Naive thymus-derived CD8-positive, alpha-beta T cell (primary cell): ENCODE measurements at places on chromosomes 5 and 9. TPM values are rescaled to one million over a fixed set of nuclear protein-coding genes. Genes with fewer than 3 reads are reported as not detected.

GARNL3 gene
- total RNA-seq = 1.9 TPM

GRCh38 chr5:90949469-90950358 is 391.1 kb downstream of the ADGRV1 start:
- no peak for DNase-seq

ZFP37 gene
- total RNA-seq = 4.1 TPM

- no peak for DNase-seq
Observed at GRCh38 chr9:92686954-92687353, 17.0 kb upstream of the IPPK start.

DNA sequence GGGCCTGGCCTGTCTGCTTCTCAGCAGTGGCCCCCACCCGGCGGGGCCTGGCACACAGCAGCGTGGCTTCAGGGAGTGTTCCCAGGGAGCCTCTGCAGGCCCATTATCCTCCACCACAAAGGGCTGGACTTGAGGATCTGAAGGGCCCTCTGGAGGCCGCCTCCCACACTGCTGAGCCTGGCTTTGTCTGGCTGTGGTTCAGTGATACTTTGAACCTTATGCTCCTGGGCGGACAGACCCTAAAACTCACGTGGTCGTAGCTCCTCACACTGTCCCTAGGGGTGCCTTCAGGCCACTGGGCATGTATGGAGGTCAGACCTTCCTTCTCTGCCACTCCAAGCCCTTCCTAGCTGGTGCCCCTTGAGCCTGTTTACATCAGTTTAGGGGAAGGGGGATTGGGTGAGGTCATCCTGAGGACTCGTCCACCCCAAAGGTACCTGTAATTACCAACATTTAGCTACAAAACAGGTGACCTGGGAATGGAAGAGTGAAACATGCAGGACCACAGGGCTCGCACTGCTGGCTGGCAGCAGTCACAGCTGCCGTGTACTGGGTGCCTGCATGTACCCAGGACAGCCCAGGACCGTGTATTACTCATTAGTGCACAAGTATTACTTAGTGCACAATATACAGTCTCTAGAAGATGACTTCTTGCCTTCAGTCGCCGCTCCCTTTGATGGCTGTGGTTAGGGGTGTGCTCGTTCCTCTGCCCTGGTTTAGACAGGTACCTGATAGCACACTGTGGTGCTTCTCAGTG is 8.5 kb downstream of the GRHPR start:
- DNase-seq = no peak

DNA sequence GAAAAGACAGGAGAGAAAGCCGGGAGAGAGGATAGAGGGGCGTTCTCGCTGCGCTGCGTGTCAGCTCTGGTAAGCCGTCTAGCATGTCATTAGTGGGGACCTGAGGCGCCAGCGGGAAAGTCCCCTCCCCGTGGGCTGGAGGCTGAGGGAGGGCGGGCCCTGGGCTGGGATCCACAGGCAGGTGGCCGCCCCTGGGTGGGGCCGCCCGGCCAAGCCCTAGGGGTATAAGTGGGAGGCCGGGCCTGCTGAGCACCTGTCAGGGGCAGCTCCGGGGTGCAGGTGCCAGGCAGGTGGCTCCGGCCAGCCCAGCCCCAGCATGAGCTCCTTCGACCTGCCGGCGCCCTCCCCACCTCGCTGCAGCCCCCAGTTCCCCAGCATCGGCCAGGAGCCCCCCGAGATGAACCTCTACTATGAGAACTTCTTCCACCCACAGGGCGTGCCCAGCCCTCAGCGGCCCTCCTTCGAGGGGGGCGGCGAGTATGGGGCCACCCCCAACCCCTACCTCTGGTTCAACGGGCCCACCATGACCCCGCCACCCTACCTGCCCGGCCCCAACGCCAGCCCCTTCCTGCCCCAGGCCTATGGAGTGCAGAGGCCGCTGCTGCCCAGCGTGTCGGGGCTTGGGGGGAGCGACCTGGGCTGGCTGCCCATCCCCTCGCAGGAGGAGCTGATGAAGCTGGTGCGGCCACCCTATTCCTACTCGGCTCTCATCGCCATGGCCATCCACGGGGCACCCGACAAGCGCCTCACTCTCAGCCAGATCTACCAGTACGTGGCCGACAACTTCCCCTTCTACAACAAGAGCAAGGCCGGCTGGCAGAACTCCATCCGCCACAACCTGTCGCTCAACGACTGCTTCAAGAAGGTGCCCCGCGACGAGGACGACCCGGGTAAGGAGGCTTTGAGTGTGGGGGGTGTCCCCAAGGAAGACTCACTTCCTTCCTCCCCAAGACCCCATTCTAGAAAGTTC is at the start of gene FOXI1:
TSS of gene FOXI1 (plus strand) at position 256 of the 970 bp plus-strand sequence. CDS start at position 317, 61 bp downstream.
- peak; percentile 14 for DNase-seq

DNA sequence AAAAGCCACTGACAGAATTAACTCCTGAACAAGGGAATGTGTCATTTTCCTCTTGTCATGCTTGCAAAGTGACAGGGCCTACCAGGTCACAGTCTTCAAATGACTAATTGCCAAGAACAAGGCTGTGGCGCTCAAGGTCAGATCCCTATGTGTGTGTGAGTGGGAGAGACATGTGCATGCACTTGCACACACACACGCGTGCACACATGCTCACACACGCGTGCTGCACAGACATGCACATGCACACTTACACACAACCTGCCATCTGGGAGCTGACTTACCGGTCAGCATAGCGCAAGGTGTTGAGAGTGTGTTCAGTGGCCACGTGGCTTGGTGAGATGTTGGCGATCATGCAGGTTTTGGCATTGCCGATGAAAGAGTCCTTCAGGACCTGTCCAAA is 69.8 kb downstream of the KIF24 start:
- DNase-seq = no peak

LCN1 gene
- not detected for total RNA-seq

PCSK5 gene
- total RNA-seq = 19.9 TPM
